ENCODE measurements at places on chromosomes 7 and 10. TPM values are rescaled to one million over a fixed set of nuclear protein-coding genes. Genes with fewer than 3 reads are reported as not detected.

The PCLO gene
- total RNA-seq = 0.27 TPM

The BMS1 gene
- 14.3 TPM for total RNA-seq

The IFIT2 gene
- total RNA-seq = 6.4 TPM

The ADRA2A gene
- total RNA-seq = 2.3 TPM

The HEPACAM2 gene
- total RNA-seq = 0.04 TPM

The VWC2 gene
- total RNA-seq = 0.18 TPM

The NME8 gene
- total RNA-seq = 0.22 TPM

The DNAJC9 gene
- 25.4 TPM for total RNA-seq

The PAX4 gene
- not detected for total RNA-seq

The ATRNL1 gene
- 7.1 TPM for total RNA-seq

The OR6V1 gene
- total RNA-seq = not detected

The NPSR1 gene
- 0.31 TPM for total RNA-seq

The CAMK2B gene
- total RNA-seq = 5.9 TPM

The VSIR gene
- total RNA-seq = 23.5 TPM

The LFNG gene
- total RNA-seq = 19.2 TPM

The TAS2R4 gene
- 1.5 TPM for total RNA-seq

The GRID2IP gene
- total RNA-seq = 0.09 TPM

DNA sequence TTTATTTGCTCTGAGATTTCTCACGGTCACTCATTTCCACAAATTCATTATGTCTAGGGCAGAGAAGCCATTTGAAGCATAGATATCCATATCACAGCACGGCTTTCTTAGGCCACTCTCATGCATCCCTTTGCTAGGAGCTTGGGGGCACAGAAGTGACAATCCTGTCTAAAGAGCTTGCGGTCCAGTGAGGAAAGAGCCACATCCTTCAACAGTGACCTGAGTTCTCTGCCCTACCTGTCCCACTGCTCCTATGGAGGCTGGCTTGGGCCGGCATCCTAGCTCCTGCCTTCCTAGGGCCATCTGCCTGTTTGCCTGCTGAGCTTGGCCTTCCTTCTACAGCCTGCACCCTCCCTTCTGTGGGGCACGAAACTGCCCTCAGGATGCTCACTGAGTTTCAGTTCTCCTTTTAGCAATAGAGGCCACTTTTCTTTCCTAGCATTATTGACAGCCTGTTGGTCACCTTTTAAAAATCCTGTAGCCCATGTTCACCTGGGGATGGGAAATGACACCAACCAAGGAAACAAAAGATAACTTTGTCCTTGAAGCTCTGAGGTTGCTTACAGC lies 212.1 kb upstream of the GRB10 start:
- H3K27ac ChIP-seq = no peak overlapping the region
- no peak for DNase-seq
- H3K27me3 ChIP-seq = no peaks in the 10 kb centered on the region
- H3K36me3 ChIP-seq = no peaks in the 10 kb centered on the region

DNA sequence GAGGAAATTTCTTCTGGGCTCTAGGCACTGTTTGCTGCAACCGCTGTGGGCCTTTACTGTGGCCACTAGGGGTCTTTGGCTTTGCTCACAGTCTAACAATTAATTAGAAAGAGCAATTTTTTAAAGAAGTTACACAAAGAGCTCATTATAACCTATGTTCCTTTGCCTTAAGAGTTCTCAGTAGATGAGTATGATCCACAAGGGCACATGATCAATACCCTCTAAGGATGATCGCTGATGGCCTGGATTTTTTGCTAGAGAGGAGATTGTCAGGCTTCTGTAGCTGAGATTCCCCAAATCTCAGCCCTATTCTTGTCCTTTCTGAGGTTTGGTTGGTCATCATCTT lies 80.8 kb upstream of the RHOBTB1 start:
- no peaks in the 10 kb centered on the region for H3K4me1 ChIP-seq
- H3K36me3 ChIP-seq = no peaks in the 10 kb centered on the region
- H3K4me3 ChIP-seq = no peak overlapping the region
- H3K27me3 ChIP-seq = no peaks in the 10 kb centered on the region

DNA sequence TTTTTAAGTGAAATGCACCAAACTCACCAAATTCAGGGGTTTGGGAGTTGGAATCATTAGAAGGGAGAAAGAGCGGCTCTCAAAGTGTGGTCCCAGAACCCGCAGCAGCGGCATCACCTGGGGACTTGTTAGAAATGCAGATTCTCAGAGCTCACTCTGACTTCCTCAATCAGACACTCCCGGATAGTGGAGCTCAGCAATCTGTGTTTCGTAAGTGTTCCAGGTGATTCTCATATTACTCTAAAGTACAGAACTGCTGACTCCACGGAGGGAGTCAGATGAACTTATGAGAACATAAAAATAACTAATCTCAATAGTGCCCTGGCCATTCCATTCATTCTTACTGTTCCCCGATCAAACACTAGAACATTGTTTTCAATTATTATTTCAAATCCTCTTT lies 358.7 kb upstream of the MYO3A start:
- H3K27ac ChIP-seq = no peak overlapping the region
- no peak overlapping the region for H3K4me3 ChIP-seq
- H3K27me3 ChIP-seq = no peaks in the 10 kb centered on the region
- H3K4me1 ChIP-seq = no peaks in the 10 kb centered on the region

GRCh38 chr10:36621346-36621745 lies 504.1 kb upstream of the ANKRD30A start:
- no peaks in the 10 kb centered on the region for H3K27me3 ChIP-seq
- no peak for DNase-seq

DNA sequence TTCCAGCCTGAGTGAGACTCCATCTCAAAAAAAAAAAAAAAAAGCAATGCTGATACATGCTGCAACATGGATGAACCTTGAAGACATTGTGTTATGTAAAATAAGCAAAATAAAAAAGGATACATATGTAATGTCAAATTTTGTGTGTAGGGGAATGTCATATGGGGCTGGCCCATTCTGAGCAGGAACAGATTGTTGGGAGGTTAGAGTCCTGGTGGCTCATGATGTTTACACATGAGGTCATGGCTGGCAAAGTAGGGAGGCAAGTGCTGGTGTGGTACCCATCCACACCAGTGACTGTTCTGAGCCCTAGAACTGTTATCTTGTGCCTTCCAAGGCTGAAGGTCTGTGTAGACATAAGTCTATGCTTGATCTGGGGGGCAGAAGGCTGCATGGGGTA lies 37.6 kb downstream of the ZNF92 start:
- no peak overlapping the region for H3K4me3 ChIP-seq
- H3K27me3 ChIP-seq = no peaks in the 10 kb centered on the region
- H3K27ac ChIP-seq = no peak overlapping the region

GRCh38 chr7:159032753-159033472 lies 111.8 kb downstream of the VIPR2 start:
- peaks cover 26% of the 10 kb centered on the region for H3K4me1 ChIP-seq
- no peak overlapping the region for H3K27ac ChIP-seq
- no peak for DNase-seq
- H3K27me3 ChIP-seq = no peaks in the 10 kb centered on the region
- H3K36me3 ChIP-seq = peaks cover 7% of the 10 kb centered on the region
- H3K4me3 ChIP-seq = no peak overlapping the region

DNA sequence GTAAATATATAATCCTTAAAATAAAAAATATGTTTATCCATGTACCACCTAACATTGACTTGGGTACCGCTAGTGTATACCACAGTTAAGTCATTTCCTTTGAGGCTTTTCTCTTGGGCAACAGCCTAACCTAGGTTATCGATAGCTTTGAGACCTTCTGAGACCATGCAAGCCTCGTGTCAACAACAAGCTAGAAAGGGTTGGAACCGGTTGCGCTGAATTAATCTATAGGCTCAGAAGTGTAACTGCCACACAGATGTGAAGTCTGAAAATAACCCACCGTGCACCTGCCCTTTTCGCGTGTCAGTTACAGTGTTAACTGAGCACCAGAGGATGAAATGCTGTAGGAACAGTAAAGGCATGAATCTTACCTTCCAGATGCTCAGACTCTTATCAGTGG lies 59.8 kb downstream of the ARID5B start:
- no peak overlapping the region for H3K4me3 ChIP-seq
- H3K4me1 ChIP-seq = peaks cover 13% of the 10 kb centered on the region
- H3K36me3 ChIP-seq = peaks cover 5% of the 10 kb centered on the region
- no peaks in the 10 kb centered on the region for H3K27me3 ChIP-seq
- H3K27ac ChIP-seq = no peak overlapping the region
- no peak for DNase-seq

DNA sequence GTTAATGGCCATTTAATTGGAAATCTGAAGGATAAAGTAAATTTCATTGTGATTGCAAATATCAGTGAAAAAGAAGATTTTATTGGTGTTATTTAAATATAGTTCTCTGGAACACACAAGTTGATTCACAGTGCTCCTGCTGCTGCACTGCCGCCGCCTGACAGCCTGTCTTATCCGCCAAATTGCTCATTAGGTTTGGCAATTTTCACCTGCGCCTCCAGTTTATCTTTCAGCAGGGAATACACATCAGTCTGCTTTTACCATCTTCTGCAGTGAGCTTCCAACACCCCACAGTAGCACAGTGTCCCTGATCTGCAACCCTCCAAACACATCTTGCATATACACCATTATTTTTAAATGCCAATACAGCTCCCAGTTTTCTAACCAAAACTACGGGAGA lies 308.3 kb downstream of the PARD3 start:
- H3K36me3 ChIP-seq = no peaks in the 10 kb centered on the region
- no peaks in the 10 kb centered on the region for H3K4me1 ChIP-seq

DNA sequence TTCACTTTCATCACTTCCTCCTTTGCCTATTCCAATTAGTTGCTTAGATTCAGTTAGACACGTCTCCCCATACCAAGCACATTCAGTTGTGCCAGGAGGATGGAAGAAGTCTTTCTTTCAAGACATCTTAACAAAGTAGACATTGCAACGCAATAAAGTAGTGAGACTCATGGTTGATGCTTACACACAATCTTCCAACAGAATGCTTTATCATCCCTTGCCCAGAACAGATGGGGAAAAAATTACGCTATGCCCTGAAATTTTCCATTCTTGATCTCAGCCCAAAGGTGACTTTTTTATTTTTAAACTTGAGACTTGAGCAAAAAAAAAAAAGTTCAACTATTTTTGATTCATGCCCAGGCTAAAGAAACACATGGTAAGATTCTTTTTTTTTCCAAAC lies 74.9 kb downstream of the KCNMA1 start:
- H3K27ac ChIP-seq = peak overlapping the region; percentile 35
- H3K4me3 ChIP-seq = no peak overlapping the region
- no peaks in the 10 kb centered on the region for H3K36me3 ChIP-seq
- peaks cover 43% of the 10 kb centered on the region for H3K4me1 ChIP-seq
- peaks cover 2% of the 10 kb centered on the region for H3K27me3 ChIP-seq
- DNase-seq = peak; percentile 79

- H3K4me1 ChIP-seq = peaks cover 33% of the 10 kb centered on the region
- H3K36me3 ChIP-seq = no peaks in the 10 kb centered on the region
- DNase-seq = no peak
Measured at GRCh38 chr7:130344271-130344866, at the start of gene CPA5. Gene CPA5, plus strand, starts transcription at chr7:130344816. Its CDS starts 1,670 bp downstream, at chr7:130346486.

- H3K27me3 ChIP-seq = no peaks in the 10 kb centered on the region
- no peak overlapping the region for H3K4me3 ChIP-seq
- H3K36me3 ChIP-seq = no peaks in the 10 kb centered on the region
- H3K4me1 ChIP-seq = peaks cover 2% of the 10 kb centered on the region
- peak; percentile 4 for DNase-seq
- H3K27ac ChIP-seq = no peak overlapping the region
Measured at GRCh38 chr7:17274551-17275245, 23.8 kb upstream of the AHR start.

DNA sequence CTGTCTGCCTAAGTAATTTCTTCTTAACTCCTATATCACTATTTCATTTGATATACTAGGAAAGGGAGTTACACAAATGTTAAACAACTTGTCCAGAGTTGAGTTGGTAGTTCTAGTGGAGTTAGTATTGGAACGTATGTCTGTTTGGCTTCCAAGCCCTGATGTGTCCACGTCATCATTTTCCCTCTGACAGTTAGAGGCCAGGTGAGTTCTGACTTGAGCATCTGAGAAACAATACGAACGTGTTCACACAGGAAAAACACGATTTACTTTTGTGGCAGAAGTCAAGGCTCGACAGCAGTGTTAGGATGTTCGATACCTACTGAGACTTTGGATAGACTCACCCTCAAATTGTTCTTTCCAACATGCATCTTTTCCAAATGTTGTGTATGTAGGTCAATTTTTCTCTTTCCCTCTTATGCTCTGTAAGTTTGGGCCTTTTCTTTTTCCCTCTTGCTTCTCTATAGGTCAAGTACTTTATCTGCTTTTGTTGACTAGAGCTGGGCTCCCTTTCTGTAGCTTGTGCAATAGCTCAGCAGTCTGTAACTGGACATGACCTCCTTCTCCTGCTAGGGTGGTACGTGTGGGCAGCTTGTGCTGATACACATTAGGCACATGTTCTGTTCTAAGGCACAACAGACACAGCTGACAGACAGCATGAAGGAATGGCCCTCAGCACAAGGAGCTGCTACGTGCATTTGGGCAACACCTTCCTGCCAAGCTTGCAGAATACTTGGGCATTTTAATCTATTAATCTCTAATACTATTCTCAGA lies 222.9 kb downstream of the PTEN start:
- H3K36me3 ChIP-seq = no peaks in the 10 kb centered on the region
- peaks cover 2% of the 10 kb centered on the region for H3K27me3 ChIP-seq
- no peaks in the 10 kb centered on the region for H3K4me1 ChIP-seq
- no peak for DNase-seq

GRCh38 chr7:151798851-151799448 lies 78.0 kb downstream of the PRKAG2 start:
- H3K36me3 ChIP-seq = no peaks in the 10 kb centered on the region
- no peaks in the 10 kb centered on the region for H3K27me3 ChIP-seq
- H3K27ac ChIP-seq = no peak overlapping the region
- DNase-seq = no peak

DNA sequence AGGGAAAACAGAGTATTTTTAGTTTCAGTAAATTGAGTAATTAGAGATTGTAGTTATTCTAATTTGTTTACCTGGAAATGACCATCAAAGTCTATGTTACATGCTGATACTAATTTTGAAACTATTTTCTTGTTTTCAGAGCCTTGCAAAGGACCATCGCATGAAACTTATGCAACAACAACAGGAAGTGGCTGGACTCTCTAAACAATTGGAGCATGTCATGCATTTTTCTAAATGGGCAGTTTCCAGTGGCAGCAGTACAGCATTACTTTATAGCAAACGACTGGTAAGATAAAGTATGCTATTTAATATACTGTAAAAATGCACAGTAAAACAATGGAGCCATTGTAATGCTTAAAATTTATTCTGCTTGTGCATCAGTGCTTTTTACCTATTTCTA lies 78.5 kb downstream of the TRIM24 start:
- no peak for DNase-seq
- no peak overlapping the region for H3K4me3 ChIP-seq

DNA sequence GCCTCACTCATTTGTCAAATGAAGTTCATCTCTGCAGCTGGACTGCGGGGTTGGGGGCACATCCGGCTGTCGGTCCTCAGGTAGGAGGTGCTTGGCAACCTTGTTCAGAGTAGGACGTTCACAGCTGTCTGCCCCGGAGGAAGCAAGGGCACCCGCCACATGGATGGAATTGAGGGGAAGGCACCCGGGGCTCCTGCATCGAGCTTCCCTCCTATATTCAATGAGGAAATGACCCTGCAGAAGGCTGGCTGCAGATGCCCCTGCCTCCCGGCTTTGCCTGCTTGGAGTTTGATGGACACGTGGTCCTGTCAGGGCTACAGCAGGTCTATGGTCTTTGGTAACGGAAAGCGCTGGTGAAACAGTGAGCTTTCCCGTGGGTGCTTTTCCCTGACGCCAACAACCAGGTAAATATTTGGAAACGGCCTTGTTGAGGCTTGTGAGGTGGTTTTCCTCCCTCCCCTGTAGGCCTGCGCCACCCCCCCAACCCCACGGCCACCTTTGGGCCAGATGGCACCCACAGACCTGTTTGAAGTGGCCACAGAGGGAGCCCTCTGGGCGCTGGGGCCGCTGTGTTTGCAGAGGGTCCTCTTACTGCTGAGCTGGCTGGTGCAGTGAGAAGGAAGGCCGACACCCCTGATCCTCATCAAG lies 32.9 kb downstream of the HTRA1 start:
- H3K36me3 ChIP-seq = no peaks in the 10 kb centered on the region
- H3K27me3 ChIP-seq = no peaks in the 10 kb centered on the region
- peaks cover 43% of the 10 kb centered on the region for H3K4me1 ChIP-seq
- no peak overlapping the region for H3K27ac ChIP-seq
- no peak for DNase-seq
